ENCODE measurements at places on chromosomes 4 and X.

- no peak for DNase-seq
Observed at GRCh38 chr4:140174543-140174942, 20.6 kb upstream of the MAML3 start.

- DNase-seq = peak; percentile 4
Observed at GRCh38 chrX:2767631-2768455, 16.0 kb downstream of the XG start.

DNA sequence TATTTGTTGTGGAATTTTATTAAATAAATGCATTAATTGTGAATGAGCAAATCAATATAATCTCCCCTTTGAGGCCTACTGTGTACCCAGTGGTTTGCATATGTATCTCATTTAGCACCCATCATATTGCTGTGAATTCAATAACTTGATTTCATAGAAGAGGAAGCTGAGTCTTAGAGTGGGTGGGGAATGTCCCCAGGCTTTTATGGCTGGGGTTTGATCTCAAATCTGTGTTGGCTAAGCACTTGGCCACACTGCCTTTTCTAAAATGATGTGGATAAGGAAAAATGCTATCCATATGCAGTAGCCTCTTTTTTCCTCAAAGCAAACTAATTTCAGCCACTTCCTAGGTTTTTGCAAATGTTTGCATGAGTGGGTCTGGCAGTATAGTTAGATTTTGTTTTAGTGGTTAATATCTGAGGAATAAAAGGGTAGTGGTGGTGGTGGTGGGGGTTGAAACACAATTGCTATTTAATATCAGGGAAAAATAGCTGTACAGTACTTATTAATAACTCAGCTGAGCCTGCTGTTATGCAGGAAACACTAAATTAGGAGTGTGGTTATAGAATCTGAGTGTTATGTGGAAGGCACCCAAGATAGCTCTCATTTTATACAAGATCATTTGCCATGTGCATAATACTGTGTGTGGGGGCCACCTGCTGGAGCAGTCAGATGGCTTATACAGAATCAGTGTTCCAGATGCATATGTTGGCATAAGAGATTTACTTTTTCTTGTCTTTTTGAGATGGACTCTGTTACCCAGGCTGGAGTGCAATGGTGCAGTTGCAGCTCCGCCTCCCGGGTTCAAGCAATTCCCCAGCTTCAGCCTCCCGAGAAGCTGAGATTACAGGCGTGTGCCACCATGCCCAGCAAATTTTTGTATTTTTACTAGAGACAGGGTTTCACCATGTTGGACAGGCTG is 108.0 kb downstream of the TMEM131L start:
- peak; percentile 60 for DNase-seq

DNA sequence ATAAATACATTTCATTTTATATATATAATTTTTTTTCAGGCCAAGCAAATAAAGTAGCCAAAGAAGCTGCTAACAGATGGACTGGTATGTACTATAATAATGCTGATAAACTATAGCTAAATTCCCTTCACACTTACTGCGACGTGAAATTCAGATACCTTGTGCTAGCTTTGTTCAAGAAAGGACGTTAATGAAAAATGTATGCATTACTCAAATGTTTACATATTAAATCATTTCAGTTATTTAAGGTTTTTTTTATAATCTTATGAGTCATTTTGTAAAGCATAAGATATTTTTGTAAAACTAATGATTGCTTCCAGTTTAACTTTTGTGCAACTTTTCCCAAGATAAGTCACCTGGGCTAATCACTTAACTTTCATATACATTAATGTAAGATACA is 57.2 kb upstream of the TMEM131L start:
- no peak for DNase-seq

DNA sequence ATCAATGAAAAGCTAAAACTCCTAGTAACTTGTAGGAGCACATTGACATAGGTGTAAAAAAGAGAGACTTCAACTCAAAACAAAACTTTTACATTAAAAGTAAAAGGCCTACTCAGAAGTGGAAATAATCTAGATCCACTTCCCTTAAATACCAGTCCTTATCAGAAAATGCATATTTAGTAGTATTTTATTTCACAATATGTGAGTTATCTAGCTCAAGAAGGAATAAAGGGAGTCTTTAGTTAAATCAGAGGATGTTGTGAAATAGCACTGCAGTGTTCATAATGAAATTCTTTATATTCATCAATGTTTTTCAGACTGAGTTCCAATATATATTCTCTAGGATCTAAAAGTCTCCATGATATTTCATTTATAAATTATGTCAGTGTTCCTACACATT is 715.0 kb downstream of the GRID2 start:
- no peak for DNase-seq

DNA sequence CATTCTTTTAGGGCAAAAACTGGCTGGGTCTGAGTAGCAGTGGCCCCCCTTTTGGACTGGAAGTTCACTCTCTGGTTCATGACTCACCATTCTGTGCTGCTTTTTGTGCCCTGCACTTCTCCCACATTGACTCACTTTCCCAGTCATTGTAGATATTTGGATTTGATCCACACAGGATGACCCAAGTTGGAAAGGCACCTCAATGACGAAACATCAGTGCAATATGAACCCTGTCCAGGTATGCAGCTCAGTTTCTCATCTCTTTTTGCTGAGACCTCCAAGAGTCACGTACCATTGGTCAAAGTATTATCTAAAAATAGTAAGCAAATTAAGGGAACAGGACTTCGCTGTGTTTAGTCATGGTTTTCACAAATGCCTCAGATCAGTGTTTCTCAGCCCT is 92.7 kb downstream of the CBLL2 start:
- no peak for DNase-seq

Data from thyroid gland (tissue), 4 donors.